GM23338 (cell line): ENCODE measurements at places on chromosomes 6 and 20. TPM values are rescaled to one million over a fixed set of nuclear protein-coding genes. Genes with fewer than 3 reads are reported as not detected.
A peak's percentile ranks its signal among the peaks of the same experiment; 100 is the strongest.

DNA sequence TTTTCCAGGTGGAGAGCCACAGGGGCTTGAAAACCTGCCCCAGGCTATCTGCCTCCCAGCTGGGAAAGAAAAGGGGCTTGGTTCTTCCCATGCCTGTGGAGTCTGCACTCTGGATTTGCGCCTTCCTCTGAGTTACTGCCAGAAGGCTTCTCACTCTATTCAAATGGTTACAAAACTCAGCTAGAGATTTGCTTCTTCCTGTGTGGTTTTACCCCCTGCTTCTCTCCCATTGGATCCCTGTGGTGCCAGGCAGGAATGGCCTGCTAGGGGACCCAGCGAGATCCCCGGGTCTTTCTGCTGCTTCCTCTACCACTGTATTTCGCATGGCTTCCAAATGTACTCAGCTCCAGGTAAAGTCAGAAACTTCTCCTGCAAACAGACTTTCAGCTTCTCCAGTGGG is 192.0 kb upstream of the HS3ST5 start:
- H3K27ac ChIP-seq, result peak overlapping the region; percentile 70; the same call in 1 of the 2 replicates
- no peaks in the 10 kb centered on the region for H3K36me3 ChIP-seq
- peak; percentile 7 for DNase-seq

GRCh38 chr20:63289311-63290135 is 3.5 kb upstream of the COL20A1 start:
- H3K4me1 ChIP-seq, result peaks cover 6% of the 10 kb centered on the region; the same call in 1 of the 2 replicates
- H3K36me3 ChIP-seq, result no peaks in the 10 kb centered on the region; the same call in 1 of the 2 replicates
- H3K27ac ChIP-seq, result no peak overlapping the region
- DNase-seq, result no peak
- no peaks in the 10 kb centered on the region for H3K27me3 ChIP-seq

GRCh38 chr20:37407573-37408002 is 61.6 kb downstream of the SRC start:
- H3K27ac ChIP-seq, result no peak overlapping the region
- peaks cover 35% of the 10 kb centered on the region for H3K4me1 ChIP-seq
- DNase-seq, result no peak

The NRSN2 gene
- total RNA-seq, result 14.4 and 19.8 TPM in 2 replicates

GRCh38 chr6:70806086-70806485 is 138.4 kb downstream of the SMAP1 start:
- H3K4me3 ChIP-seq, result no peak overlapping the region
- no peak for DNase-seq
- no peaks in the 10 kb centered on the region for H3K36me3 ChIP-seq
- no peak overlapping the region for H3K27ac ChIP-seq
- no peaks in the 10 kb centered on the region for H3K27me3 ChIP-seq
